RPMI7951 (cell line): ENCODE measurements at places on chromosomes 6 and 20. TPM values are rescaled to one million over a fixed set of nuclear protein-coding genes. Genes with fewer than 3 reads are reported as not detected.

Gene FAM83C
- total RNA-seq: not detected in 2 replicates

Gene OSBPL2
- total RNA-seq: 17.8 and 18.6 TPM in 2 replicates

Gene ENPP4
- total RNA-seq: 0.29 and 0.36 TPM in 2 replicates

Gene LY86
- total RNA-seq: not detected in 2 replicates

DNA sequence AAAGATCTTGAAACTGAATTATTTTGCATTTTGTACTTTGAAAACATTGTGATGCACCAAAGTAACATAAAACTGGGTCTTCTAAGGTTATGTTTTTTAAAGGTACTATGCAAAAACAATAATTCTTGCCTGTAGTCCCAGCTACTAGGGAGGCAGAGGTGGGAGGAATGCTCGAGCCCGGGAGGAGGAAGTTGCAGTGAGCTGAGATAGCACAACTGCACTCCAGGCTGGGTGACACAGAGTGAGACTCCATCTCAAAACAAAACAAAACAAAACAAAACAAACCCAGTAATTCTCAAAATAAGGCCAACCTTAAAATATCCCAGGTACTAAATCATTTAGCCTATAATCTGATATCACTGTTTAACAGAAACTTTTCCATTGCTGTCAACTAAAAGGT is 269.6 kb downstream of the KHDC1L start:
- no peak for DNase-seq

DNA sequence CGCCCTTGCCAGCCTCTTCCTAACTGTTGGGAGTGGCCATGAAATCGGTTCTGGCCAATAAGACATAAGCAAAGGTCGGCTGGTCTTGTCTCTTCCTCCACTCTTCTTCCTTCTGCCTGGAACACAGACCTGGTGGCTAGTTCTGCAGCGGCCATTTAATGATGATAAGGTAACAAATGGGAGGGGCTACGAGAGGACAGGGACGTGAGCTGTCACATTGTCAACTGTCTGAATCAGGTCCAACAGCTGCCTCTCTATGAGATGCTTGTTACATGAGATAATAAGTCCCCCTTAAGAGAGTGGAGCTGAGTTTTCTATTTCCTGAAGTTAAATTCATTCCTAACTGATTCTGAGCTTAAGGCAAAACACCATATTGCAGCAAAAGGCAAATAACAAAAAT is 12.5 kb upstream of the TMEM242 start:
- no peak for DNase-seq

DNA sequence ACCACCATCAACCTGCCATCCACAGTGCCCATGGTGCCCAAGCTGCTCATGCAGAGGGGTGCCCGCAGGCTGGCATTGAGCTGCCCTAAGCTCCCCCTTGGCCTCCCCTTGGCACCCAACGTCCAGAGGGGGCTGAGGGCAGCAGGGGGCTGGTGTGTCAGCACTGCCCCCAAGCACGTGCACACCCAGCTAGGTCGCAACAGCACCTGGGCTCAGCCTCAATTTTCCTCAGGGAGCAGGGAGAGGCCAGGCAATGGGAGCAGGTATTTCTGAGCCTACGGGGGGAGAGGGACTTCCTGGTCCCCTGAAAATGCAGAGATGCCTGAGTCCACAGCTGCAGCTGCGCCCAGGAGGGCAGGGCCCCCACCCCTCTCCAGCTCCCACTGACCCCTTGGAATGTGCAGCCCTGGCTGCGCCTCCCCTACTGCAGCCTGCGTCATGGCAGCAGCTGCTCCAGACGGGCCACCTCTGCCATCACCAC is 204.2 kb downstream of the ANKRD60 start:
- no peak for DNase-seq

DNA sequence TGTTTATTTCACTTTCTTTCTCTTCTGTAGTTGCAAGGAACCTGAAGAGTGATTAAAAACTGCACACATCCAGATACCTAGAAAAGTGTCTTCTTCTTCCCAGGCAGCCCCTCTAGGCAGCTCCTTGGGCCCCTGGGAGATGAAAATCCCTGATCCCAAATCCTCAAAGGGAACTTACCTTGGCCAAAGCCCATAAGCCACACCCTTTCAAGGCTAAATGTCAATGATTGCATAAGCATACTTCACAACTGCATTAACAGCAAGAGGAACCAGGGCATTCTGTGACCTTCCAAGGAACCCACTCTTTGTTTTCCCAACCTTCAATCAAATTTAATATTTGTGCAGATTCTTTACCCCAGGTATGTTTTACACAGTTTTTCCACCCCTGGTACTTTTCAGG is 4.4 kb upstream of the HMGN3 start:
- DNase-seq: no peak

DNA sequence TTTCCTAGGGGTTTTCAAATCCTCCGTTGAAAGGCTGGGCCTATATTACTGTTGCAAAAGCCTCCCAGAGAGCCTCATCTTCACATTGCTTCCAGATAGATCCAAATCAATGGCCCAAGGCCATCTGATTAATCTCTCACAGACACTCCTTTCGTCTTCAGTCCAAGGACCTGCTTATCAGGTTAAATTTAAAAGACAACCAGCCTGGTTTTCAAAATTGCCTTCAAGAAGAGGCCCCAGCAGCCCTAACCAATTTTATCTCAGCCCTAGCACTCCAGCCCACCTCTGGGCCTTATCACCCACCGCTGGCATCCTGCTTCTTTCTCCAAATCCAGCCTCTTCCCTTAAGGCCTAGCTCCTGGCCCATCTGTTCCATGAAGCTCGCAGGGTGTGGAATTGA is 15.5 kb upstream of the CCND3 start:
- DNase-seq: no peak

GRCh38 chr6:169253337-169254238 is at the start of gene THBS2:
TSS of gene THBS2 (minus strand) at chr6:169253846. CDS start at chr6:169250784, 3,062 bp downstream.
- DNase-seq: peak; percentile 85

- DNase-seq: no peak
Measured at GRCh38 chr6:73656531-73657145, 2.8 kb upstream of the SLC17A5 start.

DNA sequence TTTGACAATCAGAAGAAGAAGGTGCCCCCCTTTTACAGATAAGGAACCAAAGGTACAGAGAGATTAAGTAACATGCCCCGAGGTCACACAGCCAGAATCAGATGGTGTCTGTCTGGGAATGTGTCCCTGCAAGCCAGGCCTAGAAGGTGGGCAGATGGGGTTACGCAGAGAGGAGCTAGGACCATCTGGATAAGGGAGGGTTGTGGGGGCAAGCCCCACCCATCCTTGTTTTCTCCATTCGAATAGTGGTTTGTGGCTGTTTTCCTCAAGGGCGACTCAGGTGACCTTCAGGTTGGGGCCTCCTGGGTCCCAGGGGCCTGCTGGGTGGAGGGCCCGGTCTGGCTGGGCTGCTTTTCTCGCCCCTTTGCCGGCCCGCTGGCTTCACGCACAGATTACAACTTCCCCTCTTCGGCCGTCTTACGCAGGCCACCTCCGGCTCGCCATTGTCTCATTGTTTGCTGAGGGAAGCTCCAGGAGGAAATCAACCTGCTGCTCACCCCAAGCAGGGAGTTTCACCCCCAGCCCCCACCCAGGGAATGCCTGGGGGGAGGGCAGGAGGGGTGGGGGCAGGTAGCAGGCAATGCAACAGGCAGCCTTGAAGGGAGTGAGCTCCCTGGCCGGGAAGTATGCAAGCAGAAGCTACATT is 30.8 kb upstream of the CSNK2A1 start:
- DNase-seq: no peak

DNA sequence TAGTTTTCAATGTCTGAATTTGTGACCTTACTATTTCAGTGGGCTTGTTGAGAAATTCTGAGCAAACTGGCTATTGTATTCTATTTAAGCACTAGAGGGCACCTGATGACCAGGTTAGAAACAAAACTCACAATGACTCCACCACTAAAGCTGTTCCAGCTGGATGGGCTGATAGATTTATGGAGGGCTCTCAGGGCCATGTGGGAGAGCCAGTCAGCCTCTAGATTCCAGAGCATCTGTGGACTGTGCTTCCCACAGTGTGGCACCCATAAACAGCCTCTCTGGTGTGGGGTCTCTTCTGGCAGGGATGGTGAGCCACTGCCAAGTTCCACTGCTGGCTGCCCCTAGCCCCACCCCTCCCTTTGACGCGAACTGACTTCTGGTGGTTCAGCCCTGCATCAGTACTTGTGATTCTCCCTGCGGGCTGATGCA is 29.2 kb downstream of the C6orf58 start:
- DNase-seq: peak; percentile 47

- DNase-seq: no peak
Measured at GRCh38 chr20:45047581-45048119, 53.3 kb downstream of the KCNS1 start.

DNA sequence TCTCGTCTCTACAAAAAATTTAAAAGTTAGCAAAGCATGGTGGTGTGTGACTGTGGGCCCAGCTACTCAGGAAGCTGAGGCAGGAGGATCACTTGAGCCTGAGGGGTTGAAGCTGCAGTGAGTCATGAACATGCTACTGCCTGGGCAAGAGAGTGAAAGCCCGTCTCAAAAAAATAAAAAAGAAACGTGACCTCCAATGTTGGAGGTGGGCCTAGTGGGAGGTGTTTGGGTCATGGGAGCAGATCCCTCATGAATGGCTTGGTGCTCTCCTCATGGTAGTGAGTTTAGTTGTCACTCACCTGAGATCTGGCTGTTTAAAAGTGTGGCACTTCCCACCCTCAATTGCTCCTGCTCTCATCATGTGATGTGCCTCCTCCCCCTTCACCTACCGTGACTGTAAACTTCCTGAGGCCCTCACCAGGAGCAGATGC is 24.3 kb downstream of the RBL1 start:
- DNase-seq: peak; percentile 94

DNA sequence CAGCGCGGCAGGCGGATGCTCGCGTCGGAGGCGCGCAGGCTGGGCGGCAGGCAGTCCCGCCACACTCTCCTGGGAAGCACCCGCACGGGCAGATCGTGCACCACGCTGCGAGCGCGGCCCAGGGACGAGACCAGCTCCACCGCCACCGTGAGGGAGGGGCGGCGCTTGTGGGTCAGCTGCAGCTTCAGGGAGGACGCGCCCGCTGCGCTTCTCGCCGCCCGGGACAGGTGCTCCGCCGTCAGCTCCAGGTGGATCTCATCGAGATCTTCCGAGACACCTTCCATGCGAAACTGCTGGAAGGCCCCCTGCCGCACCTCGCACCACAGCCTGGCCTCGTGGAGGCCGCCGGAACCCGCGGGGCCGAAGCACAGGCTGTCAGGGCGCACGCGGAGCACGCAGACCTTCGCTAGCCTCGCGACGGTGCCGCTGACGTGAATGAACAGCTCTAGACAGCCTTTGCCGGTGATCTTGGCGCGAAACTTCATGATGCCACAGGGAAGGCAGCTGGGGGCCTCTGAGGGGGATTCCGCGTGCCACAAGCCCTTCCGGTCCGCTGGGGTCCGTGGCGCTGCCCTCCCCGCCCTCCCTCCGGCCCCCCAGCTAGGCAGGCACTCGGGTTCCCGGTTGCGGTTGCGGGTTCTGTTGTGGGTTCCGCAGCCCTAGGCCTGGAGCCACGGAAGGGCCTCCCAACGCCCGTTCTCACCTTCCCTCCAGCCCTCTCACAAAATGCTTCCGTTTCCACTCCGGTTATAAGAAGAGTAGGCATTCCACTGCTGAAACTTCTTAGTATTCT is at the start of gene HUS1B:
Gene HUS1B, minus strand, starts transcription at position 641 of the 793 bp plus-strand sequence. Its CDS starts 156 bp downstream, at position 485.
- no peak for DNase-seq
